ENCODE measurements at places on chromosomes 12 and 14.

GRCh38 chr12:578748-579419 lies 84.4 kb downstream of the NINJ2 start:
- peak; percentile 44 for DNase-seq

DNA sequence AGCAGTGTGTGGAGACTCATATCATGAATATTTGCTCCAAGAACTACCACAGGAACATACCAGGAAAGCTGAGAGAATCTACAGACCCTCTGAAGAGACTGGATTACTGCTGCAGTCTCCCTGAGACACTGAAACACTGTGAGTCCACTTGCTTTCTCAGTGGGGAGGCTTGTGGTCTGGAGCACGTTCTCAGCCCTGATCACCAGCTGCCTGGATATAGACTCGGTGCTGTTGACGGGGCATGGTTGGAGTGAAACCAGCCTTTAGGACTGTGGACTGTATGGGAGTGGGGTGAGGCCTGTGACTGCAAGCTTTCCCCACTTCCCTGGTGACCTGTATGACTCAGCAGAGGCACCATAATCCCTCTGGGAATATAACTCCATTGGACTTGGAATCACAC lies 525.8 kb upstream of the FBXO33 start:
- DNase-seq = no peak

DNA sequence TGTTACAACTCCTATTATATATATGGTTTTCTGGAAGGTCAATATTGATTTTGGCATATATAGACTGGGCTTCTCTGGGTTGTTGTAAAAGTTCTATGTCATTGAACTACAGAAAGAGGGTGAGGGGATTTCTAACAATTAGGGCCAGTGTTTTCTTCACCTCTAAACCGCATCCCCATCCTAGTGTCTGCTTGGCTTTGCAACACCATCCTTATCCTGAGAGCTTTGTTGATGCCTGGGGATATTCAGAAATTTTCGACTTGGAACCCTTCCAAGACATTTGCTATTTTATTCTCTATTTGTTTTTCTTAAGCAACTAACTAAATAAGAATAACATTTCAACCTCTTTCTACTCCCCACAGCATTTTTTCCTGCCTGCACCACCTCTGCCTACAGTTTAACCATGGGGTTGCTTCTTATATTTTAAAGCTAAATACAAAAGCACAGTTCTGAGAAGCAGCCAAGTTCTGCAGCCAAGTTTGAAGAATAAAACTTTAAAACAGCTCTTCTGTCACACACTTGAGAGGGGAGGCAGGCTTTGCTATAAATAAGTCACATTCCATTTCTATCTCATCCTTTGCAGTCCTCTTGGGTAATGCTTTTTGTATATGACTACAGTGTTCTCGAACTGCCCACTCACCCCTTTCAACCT lies 53.4 kb downstream of the RGS6 start:
- no peak for DNase-seq

GRCh38 chr12:10967409-10967808 lies 19.3 kb downstream of the TAS2R50 start:
- no peak for DNase-seq

- DNase-seq = no peak
Measured at GRCh38 chr14:99066378-99066777, 205.6 kb downstream of the BCL11B start.

- no peak for DNase-seq
Measured at GRCh38 chr12:9319044-9319841, 111.0 kb upstream of the PZP start.

- DNase-seq = no peak
Measured at GRCh38 chr14:65462411-65462810, 49.9 kb downstream of the FUT8 start.

DNA sequence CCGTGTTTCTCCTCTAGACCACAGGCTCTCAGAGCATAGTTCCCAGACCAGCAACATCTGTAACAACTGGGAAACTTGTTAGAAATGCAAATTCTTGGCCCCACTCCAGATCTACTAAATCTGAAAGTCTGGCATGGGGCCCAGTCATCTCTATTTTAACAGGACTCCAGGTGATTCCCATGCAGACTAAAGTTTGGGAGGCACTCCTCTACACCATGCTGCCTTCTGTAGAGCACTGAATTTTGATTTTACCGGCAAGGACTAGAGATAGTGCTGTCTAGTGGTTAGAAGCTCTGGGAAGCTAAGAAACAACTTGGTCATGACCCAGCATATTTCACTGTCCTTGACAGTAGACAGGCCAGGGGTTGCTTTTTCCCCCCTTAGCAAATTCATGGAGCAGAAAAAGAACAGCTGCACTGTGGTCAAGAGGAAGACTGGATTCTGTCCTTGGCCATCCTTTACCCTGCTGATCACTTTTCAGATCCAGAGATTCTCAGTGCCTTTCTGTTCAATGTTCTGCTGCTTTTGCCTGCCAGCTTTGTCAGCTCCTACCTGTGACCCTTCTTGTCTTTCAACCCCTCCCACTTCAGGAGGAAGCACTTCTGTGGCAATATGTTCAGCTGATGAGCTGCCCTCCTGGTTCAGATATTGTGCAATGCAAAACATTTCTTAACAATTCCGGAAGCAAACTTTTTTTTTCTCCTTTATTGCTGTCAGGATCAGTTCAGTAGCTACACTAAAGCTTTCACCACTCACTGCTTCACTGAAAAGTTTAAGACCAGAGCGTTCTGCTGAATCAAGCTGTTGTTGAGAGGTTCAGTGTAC lies 133.8 kb upstream of the NUDT4 start:
- peak; percentile 74 for DNase-seq

GRCh38 chr14:31241450-31242114 lies 34.0 kb upstream of the HECTD1 start:
- DNase-seq = no peak

GRCh38 chr12:93612776-93613175 lies 40.3 kb downstream of the SOCS2 start:
- DNase-seq = no peak

- DNase-seq = no peak
Measured at GRCh38 chr14:106174206-106174605, 647.8 kb downstream of the TMEM121 start.

GRCh38 chr12:64253356-64253755 lies 31.3 kb upstream of the KICS2 start:
- no peak for DNase-seq

DNA sequence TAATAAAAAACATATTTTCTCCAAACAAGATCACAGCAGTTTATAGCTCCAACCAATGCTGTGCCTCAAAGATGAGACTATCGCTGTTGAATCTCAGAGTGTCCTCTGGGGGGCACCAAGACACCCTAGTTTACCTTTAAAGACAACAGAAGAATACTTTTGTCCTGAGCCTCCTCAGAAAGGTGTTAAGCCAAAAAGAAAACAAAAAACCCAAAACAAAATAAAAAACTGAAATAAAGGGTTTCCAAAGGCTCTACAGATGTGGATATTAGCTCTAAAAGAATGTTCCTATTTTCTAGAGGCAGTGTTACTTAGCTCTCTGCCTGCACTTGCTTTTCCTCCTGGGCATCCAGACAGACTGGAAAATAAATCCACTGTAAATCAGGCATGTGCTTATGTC lies 86.9 kb upstream of the TTC7B start:
- DNase-seq = peak; percentile 38

DNA sequence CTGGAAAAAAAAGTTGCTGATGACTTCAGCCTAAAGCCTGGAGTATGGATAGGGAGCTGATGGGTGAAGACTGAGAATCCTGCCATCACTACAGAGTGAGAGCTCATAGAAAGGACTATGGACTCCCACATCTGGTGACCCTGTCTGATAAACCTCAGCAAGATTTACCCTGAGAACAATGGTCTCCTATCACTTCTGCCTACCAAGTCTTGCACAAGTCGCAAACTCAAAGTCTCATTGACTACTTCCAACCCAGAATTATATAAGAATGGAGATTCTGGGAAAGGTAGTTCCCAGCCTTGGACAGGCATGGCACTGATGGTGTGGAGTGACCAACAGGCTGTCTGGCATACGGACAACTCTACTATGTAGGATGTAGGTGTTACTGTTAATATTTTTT lies 9.7 kb upstream of the MDM1 start:
- no peak for DNase-seq

DNA sequence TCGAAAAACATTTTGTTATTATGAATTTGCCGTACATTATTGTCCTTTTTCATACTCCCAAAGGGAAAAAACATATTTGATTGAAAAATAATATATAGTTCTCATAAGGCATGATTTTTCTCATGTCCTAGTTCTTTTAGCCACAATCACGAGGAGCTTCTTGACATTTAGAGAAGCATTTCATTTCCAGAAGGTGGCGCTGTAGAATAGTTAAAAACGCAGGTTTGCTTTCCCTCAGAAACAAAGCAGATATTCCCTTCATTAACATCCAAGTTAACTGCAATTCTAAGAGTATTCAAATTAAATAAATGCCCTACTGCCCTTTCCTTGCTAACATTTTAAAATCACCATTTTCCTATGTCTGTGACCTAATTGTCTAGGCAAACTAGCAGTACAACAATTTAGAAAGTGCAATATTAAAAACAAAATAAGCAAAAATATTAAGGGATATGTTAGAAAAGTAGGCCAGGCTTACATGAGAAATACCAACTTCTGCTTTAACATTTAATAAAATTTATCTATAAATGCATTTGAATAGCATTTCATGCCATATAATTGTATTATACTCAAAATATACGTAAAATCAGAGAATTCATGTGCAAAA lies 10.9 kb upstream of the PIK3C2G start:
- DNase-seq = peak; percentile 88

DNA sequence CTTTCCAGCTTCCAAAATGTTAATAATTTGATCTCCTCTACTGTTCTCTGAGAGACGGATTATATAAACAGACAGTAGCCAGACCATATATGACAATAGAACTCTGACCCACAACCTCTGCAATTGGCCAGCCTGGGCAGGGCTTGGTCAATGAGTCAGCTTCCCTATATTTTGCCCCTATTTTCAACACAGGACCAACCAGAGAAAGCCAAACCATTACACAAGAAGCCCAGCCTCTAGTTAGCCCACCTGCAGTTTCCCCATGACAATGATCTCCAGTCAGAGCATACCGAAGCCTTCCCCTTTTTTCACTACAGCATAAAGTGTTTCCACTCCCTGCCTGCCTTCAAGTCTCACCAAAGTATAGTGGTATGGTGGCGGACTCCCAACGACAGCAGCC lies 7.6 kb upstream of the EXD2 start:
- DNase-seq = no peak

- no peak for DNase-seq
Measured at GRCh38 chr12:10540776-10541205, 35.1 kb downstream of the EIF2S3B start.

- DNase-seq = no peak
Measured at GRCh38 chr14:63650256-63650952, 8.7 kb upstream of the WDR89 start.

GRCh38 chr12:74647256-74647655 lies 109.6 kb downstream of the ATXN7L3B start:
- DNase-seq = no peak

Measured in NCI-H1105 (cell line).